ENCODE measurements at places on chromosomes 6 and 20.

- peak; percentile 52 for DNase-seq
Observed at GRCh38 chr6:12010635-12011275, 1.4 kb upstream of the HIVEP1 start.

GRCh38 chr6:37705239-37706051 is 7.8 kb upstream of the MDGA1 start:
- DNase-seq: no peak

DNA sequence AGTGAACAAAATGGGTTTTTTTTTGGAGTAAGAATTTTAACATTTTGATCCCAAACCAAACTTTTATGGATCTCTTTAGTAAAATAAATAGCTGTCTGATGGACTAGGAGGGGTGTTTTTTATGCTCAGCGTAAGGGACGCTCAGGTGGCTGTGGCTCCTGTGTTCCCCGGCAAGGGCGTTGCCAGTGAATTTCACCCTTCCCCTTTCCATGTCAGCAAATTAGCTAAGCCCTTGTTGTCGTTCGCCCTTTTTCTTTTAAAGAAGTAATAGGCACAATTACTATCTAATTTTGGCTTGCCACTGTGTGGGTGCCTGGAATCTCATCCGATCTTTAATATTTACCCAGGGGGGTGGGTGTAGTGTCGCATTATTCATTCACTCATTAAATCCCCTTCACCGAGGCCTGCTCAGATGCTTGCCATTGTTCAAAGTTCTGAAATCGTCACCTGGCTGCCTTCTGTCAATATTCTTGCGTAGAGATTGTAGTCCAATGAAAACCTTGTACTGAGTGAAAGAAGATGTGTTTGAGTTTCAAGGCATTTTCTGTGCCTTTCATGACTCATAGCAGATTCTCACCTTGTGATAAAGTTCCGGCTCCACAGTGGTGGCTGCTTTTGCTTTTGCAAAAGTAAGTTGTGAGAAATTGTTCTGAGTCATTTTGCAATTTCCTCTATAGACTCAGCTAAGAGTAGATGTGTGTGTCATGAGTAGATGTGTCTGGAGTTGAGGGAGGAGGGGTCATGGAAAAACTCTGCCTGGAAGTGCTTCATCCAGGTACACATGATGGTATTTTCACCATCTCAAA is 40.0 kb upstream of the CLDN20 start:
- no peak for DNase-seq

DNA sequence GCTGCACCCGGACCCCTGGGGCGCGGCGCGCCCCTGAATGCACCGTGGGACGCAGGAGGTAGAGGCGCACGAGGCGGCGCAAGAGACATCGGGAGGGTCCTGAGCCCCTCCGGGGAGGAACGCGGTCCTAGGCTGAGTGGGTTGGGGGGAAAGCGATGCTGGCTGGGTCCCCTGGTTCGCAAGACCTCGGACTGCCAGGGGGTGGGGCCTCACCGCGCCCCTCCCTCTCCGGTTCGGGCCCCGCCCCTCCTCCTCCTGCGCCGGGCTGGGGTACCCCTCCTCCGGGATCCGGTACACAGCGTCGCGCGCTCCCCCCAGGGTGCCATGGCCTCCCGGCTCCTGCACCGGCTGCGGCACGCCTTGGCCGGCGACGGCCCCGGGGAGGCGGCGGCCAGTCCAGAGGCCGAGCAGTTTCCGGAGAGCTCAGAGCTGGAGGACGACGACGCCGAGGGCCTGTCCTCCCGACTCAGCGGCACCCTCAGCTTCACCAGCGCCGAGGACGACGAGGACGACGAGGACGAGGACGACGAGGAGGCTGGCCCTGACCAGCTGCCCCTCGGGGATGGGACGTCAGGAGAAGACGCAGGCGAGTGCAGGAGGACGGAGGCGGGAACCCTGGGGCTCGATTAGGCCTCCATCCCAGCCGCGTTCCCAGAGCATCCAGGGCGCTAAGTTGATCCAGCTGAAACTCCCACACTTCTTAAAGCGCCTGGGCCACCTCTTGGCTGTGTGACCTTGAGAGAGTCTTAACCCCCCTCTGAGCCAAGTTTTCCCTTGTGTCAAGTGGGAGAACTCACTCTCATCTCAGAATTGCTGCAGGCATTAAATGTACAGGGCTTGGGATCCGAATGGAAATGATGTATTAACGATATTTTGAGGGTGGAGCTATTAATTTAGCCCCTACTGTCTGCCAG is 541 bp downstream of the SNX21 start:
- peak; percentile 90 for DNase-seq

DNA sequence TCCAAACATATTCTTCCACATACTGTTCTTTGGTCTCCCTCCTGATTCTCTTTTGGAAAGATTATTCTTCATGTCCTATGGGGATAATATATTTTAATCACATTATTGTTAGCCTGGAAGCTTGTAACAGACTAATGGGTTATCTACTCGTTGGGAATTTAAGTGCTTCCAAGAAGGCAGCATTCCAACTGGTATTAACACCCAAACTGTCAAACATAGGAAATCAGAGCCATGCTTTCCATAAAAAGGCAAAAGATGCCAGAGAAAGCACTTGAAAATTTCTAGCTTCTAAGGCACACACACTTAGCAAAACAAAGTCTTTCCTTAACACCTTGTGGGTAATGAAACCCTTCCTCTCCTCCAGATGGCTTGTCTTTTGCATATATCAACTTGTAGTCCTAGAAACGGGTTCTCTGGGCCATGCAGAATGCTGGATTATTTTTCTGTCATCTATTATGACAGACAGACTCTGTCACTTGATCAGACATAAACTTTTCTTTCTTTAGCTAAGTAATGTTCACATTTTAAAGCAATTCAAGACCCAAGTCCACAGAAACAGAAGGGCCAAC is 41.5 kb downstream of the B4GALT5 start:
- DNase-seq: no peak

- DNase-seq: no peak
Observed at GRCh38 chr20:50089787-50090177, 23.2 kb downstream of the UBE2V1 start.
